Glomerular endothelial cell (primary cell): ENCODE measurements at places on chromosomes 4 and X. TPM values are rescaled to one million over a fixed set of nuclear protein-coding genes. Genes with fewer than 3 reads are reported as not detected.

MAGEA12 gene
- total RNA-seq = not detected in 2 replicates

- no peak for DNase-seq
Measured at GRCh38 chrX:10533696-10534365, 86.6 kb downstream of the MID1 start.

FATE1 gene
- 0.41 TPM in 1 of 2 replicates, not detected in the other for total RNA-seq

DNA sequence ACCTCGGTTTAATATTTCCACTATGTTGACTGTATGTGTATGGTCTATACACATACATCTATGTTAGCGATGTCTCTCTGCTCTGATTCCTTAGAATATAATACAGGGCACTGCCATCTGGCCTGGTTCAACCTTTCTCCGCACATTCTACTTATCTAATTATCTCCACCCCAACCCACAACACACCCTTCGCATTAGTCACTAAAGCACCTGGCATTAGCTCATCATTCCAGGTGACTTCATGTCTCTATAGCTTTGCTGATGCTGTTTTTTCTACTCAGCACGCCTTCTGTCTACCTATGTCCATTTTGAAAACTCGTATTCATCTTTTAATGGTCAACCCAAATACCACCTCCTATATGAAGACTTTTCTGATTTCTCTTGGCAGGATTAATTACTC, 425.2 kb upstream of the RASGEF1B start:
- DNase-seq = no peak

DNA sequence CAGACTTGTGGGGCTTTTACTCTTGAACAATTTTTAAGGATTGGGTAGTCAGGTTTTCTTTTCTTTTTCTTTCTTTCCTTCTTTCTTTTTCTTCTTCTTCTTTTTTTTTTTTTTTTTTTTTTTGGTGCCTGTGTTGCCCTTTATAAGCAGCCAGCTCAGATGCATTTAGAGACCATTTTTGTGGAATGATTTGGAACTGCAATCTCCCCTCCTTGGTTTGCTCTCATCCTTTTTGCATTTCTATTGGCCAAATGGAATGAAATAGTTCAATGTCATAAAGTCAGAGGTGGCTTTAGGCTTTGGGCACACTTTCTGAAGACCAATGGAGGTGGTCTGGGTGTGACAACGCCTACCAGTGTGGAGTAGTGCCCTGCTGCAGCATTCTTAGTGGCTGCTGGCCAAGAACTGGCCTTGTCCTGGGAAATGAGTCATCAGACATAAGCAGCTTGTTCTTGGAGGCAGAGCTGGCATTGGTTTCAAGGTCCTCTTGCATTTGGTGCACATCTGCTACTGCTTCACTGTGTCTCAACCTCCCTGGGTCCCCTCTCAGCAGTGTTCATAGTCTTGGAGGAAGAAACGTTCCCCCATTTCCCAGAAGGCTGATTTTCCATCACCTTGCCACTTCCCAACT, 84.5 kb downstream of the CT47B1 start:
- DNase-seq = no peak

DNA sequence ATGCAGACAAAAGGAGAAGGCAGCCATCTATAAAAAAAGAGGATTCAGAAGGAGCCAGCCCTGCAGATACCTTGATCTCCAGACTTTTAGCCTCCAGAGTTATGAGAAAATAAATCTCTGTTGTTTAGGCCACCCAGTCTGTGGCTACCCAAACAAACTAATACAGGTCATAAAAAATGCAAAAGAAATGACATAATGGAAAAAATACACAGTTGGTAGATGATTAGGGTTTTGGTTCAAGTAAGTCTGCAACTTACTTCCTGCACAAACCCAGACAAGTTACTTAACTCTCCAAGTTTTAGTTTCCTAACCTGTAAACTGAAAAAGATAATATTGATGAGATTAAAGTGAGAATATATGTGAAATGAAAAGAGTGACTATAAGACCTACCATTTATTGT, 11.3 kb downstream of the QDPR start:
- no peak for DNase-seq

- no peak for DNase-seq
Measured at GRCh38 chrX:12315526-12315925, 177.3 kb downstream of the FRMPD4 start.

DNA sequence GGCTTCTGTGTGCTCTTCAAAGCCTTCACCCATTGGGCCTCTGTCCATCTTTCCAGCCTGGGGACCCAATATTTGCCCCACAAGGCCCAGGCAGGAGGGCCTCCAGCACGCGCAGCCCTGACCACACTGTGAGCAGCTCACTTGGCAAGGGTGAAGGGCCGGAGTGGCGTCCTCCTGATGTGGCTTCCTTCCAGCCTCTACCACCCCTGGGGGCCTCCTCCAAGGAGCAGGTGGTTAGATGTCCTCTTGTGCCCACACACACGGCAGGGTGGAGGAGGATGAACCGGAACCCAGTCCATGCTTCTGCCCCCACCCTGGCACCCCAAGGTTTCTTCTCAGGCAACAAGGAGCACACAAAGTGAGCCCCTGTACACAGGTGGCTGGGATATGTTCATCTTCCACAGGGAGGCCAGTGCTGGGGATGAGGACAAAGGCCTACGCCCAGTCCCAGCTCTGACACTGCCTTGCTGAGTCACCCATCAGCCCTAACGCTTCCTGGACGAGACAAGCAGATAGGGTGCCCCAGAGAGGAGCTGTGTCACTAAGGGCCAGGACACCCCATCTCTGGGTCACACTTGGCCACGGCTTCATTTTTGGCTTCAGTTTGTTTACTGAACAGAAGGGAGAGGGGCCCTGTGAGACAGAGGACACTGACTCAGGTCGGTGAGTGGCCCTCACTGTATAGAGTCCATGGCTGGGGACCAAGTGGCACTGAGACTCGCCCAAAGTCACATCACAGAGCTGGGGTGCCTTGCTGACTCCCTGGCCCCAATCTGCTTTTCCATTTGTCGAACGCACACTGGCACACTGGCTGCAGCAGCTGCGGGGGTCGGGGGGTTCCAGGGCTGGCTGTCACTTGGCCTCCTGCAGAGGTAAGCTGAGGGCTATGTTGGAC, 1.9 kb downstream of the UBL4A start:
- DNase-seq = no peak

SCML2 gene
- total RNA-seq = 0.58 and 1.5 TPM in 2 replicates

DNA sequence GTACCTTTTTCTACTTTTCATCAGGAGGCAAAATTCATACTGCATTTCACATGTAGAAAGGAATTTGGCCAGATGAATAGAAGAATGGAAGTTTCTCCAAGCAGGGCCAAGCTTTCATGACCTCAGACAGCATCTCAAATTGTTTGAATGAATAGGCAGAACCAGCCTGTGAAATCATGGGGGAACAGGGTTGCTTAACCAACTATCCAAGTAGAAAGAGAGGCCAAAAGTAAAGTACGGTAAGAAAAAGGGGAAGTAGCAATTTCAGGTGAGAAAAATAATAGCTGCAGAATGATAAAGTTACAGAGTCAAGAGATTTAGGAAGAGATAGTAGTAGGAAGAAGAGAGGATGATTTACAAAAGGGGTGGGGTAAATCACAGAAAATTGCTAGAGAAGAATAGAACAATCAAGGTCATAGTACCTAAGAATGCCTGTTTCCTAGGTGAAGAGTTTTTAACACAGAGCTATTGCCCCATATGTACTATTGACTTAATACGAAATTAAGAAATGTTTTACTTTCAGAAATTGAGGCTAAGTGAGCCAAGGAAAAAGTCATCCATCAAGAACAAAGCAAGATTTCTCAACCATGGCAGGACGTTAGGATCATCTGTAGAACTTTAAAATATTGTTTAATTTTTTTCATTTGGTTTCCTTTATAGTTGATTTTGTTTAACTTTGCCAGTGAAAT, 177.1 kb upstream of the TET2 start:
- no peak for DNase-seq

DNA sequence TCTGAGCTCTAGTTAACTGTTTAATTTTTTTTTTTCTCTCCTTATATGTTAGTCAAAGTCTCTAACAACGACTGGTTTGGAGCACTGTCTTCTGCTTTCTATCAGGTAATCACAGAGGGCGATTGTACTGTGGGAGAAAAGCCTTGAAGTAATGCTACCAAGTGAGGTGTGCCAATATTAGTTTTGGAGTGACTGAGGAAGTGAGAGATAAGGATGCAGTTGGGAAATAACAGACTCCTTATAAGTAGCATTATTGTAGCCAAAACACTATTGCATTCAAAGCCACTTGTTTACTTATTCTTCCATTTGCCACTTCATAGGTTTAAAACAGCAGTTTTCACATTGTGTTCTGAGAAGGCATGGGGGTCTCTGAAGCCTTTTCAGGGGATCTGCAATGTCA, 79.1 kb upstream of the SLC6A14 start:
- no peak for DNase-seq

GRCh38 chr4:159305129-159305528, 202.2 kb downstream of the RAPGEF2 start:
- DNase-seq = no peak

- no peak for DNase-seq
Measured at GRCh38 chr4:47482326-47482725, 2.7 kb upstream of the ATP10D start.

GRCh38 chr4:6239486-6239885, 30.2 kb upstream of the WFS1 start:
- DNase-seq = no peak

- DNase-seq = no peak
Measured at GRCh38 chr4:7362862-7363430, 71.8 kb downstream of the PSAPL1 start.

NPY1R gene
- 0.23 and 0.58 TPM in 2 replicates for total RNA-seq

GRCh38 chr4:90080116-90080515, 47.1 kb upstream of the CCSER1 start:
- DNase-seq = no peak

GRCh38 chr4:98540803-98541202, 117.6 kb downstream of the TSPAN5 start:
- DNase-seq = no peak

- DNase-seq = peak; percentile 90
Measured at GRCh38 chr4:78864405-78865024, 74.7 kb downstream of the PAQR3 start.

- no peak for DNase-seq
Measured at GRCh38 chr4:152065545-152065944, 304.7 kb upstream of the GATB start.

DNA sequence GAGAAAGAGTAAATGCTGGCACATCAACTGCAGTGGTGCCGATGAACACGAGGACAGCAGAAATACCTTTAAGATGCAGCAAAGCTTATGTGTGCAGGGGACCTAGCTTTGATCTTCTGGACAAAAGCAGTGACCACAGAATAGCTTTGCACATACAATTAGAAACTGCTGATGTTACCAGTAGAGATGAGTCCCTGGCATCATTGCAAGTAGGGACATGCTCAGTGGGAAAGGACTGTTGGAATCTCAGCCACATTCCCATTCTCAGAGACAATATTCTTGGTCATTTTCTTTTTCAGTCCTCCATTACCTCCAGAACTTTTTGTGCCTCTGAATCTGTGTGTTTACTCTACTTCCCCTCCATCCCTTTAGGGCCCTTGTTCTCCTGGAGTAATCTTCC, 16.9 kb upstream of the PDLIM3 start:
- DNase-seq = no peak

FOXR2 gene
- not detected in 2 replicates for total RNA-seq

GRCh38 chrX:1661922-1662221, 47.0 kb downstream of the ASMT start:
- no peak for DNase-seq

IBSP gene
- not detected in 2 replicates for total RNA-seq

GRCh38 chrX:110322603-110323002, 4.7 kb upstream of the AMMECR1 start:
- DNase-seq = no peak

- no peak for DNase-seq
Measured at GRCh38 chr4:3352941-3353594, 60.2 kb downstream of the RGS12 start.

- DNase-seq = no peak
Measured at GRCh38 chr4:38673130-38673978, 9.4 kb downstream of the KLF3 start.

GRCh38 chr4:19030536-19030935, 1009.0 kb upstream of the LCORL start:
- no peak for DNase-seq

- DNase-seq = no peak
Measured at GRCh38 chrX:132068405-132068804, 45.3 kb downstream of the STK26 start.

DNA sequence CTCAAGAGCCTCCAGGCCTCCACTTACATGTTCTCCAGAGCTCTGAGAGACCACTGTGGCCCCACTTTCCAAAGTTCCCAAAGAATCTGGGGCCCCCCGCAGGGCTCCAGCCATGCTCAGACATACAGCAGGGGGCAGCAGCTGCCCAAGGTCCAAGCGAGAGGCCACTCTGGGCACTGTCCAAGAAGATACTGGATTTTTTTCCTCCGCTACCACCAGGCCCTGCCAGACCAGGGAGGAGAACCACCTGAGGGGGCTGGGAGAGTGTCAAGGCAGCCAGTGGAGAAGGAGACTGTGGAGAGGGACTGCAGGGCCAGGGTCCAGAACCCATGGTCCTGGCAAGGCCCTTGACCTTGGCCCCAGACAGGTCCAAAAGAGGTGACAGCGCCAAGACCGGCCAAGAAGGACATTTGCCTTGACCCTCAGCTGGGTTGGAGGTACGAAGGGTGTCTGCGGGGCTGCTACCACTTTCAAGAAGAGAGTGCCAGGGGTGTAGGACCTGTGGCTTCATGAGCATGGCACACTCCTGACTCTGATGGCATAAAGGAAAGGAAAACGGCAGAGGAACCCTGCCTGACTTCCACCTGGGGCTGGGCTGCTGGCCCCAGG, 5.3 kb downstream of the EMD start:
- DNase-seq = no peak

HSFX1 gene
- total RNA-seq = 1.2 and 2.1 TPM in 2 replicates

- DNase-seq = no peak
Measured at GRCh38 chr4:128661479-128661878, 148.0 kb upstream of the JADE1 start.

DNA sequence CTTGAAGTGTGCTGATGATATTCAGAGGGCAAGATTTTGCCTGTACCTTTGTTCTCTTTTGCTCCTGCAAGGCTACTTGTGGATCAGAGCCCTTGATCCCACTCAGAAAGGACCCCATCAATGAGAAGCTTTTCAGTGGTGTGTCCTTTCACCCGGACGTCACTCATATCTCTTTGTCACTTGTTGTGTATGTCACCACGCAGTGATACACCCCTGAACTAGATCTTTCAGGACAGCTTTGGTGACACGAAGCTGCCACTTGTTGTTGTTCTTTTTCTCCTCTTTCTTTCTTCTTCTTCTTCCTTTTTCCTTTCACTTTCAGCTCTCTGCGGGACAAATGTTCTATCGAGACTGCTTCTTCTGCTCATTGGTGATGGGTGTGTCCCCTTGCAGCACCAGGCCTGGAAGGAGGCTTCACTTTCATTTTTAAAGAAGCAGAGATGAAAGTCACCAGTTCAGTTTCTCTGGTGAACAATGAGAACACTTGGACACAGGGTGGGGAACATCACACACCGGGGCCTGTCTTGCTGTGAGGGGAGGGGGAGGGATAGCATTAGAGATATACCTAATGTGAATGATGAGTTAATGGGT, 83.6 kb downstream of the NBDY start:
- DNase-seq = no peak

DNA sequence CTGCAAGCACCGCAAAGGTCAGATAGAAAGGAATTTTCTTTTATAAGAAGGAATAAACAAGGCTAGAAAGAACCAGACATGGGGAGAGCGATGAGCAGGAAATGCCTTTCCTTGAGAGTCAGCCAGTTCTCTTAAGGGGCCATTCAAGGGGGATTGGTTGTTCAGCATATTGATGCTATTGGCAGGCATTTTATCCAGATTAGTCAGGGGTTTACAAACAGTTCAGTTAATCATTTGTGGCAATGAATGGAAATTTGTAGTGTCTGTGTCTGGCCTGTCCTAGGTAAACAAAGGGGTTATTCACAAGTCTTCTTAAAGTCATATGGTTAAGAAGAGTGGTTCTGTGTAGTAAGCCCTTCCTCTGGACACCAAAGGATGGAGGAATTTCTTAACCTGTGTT, 184.7 kb upstream of the FRMPD4 start:
- DNase-seq = no peak

EDA2R gene
- 7.0 and 7.6 TPM in 2 replicates for total RNA-seq
